ENCODE measurements at places on chromosomes 6 and 20.

GRCh38 chr20:2693286-2694007 lies 867 bp downstream of the EBF4 start:
- peak; percentile 50 for DNase-seq

GRCh38 chr20:31822421-31823330 lies 3.5 kb downstream of the MYLK2 start:
- peak; percentile 83 for DNase-seq

DNA sequence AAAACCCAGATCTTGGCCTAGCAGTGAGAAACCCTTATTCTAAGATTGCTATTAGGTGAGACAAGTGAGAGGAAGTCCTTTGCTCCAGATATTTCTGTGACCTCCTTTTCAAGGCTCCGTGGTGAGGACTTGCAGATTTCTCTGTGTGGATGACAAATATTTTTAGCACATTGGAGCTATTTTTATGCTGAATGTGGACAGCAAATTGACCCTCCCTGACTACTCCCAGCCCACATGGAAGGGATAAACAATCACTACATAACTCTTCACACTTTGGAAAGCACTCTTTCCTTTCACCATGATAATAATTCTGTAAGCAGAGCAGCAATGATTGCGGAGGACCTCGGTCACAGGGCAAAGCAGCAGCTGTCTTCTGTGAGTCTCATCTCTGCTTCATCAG lies 88.0 kb upstream of the ADGRF1 start:
- DNase-seq = no peak

- DNase-seq = no peak
These were observed 70.6 kb downstream of the VEGFA start for GRCh38 chr6:43840490-43841218.

- DNase-seq = no peak
These were observed 1.4 kb upstream of the RAET1G start for GRCh38 chr6:149924206-149924932.

DNA sequence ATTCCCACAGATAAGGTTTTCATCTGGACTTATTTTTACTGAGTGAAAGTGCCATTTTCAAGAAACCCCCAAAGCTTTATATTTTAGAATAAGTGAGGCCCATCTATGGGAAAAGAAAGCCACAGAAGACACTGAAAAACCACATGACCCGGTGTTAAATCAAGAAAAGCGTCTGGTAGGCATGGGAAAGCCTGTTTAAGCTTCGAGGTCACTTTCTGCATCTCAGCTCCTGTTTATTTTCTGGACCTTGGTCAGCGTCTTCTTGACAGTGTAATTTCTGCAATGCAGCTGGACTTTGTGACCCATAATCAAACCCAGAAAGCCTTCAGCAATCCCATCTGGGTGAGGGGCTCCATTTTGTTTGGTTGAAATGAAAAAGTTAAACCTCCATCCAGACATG lies 59.6 kb upstream of the NEDD9 start:
- no peak for DNase-seq

GRCh38 chr6:155158030-155158843 lies 105.6 kb upstream of the CLDN20 start:
- DNase-seq = no peak

GRCh38 chr6:44650947-44651346 lies 263.4 kb downstream of the CDC5L start:
- DNase-seq = no peak

GRCh38 chr6:145235207-145235606 lies 500.1 kb downstream of the EPM2A start:
- no peak for DNase-seq

DNA sequence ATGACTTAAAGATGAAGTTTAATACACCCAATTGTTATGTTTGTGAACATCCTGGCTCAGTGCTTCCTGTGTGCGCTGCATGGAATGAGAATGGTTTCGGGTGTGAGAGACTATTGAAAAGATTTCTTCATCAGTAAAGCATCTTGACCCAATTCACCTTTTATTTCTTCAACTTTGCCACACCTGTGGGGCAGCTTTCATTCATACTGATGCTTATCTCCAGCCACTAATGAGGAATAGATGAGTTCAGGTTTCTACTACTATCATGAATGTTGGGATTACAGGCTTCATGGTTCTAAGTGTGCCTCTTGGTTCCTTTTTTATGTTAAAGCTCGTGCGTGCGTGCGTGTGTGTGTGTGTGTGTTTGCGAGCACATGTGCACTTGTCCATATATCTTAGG lies 373.7 kb upstream of the SOX4 start:
- DNase-seq = no peak

DNA sequence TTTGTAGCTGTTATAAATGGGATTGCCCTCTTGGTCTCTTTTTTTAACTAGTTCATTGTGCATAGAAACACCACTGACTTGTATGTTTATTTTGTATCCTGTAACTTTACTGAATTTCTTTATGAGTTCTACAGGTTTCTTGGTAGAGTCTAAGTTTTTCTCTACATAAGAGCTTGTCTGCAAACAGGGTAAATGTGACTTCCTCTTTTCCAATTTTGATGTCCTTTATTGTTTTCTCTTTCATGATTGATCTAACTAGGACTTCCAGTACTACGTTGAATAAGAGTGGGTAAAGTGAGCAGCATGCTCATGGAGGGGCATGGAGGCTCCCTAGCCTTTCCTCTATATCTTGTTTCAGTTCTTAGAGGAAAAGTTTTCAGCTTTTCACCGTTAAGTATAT lies 3.0 kb upstream of the WFDC10A start:
- no peak for DNase-seq

- no peak for DNase-seq
These were observed 49.0 kb upstream of the TAGAP start for GRCh38 chr6:159093609-159094443.

DNA sequence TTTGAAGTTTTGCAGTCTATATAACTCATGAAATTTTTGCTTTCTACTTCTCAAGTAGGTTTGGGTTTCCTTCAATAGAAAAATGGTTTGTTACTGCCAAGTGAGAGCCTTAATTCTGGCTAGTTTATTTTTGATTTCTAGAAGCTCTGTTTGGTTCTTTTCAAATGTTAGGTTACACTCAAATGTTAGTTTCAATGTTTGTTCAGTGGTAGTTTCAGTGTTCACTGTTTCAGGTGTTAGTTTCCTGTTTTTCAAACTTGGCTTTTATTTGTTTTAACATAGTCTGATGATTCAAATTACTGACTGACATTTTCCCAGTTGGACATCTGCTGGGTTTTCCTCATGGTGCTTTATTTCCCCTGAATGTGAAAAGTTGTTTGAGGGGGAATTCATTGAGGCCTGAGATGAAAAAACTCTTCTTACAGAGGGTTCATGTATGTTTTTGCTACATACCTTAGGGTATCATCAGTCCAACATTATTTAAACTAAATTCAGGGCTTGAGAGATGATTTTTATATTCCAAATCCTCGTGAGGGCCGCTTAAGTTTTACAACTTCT lies 189.0 kb downstream of the JARID2 start:
- DNase-seq = no peak

DNA sequence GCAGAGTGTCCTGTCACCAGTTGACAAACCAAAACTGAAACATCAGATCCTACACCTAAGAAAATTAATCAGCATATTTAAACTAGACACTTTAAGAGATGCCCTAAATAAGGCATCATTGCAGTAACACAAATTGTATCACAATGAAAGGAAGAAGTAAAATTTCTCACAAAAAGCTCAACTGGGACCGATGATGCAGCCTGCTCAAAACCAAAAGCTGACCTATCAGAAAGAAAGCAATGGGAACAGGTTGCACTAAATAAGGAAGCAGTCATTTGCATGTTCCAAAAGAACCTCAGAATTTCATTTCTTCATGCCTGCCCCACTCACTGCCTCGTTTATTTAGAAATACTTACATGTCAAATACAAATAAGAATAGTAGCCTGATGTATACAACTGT lies 12.1 kb downstream of the HIVEP2 start:
- no peak for DNase-seq

DNA sequence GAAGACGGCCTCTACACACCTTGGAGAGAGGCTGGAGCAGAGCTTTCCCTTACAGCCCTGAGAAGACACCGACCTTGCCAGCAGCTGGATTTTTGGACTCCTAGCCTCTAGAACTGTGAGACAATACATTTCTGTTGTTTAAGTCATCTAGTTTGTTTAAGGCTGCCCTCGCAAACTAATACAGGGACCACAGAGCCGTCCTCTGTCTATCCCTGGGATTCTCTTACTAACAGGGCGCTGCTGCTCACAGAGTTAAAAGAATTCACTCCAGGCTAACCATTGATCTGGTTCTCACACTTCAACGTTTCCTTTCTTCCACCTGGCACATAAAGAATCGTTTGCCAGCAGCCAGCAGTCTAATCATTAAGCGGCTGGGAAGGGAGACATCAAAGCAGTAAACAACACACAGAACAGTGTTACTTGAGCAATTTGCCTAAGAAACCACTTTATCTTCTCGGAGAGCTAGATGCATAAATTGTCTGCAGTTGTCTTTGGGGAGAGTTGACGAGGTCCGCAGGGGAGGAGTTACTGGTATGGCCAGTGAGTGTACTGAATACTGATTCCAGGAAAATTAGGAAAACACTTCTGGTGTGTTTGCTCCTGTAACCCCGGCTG lies 103.5 kb upstream of the AKAP12 start:
- no peak for DNase-seq

DNA sequence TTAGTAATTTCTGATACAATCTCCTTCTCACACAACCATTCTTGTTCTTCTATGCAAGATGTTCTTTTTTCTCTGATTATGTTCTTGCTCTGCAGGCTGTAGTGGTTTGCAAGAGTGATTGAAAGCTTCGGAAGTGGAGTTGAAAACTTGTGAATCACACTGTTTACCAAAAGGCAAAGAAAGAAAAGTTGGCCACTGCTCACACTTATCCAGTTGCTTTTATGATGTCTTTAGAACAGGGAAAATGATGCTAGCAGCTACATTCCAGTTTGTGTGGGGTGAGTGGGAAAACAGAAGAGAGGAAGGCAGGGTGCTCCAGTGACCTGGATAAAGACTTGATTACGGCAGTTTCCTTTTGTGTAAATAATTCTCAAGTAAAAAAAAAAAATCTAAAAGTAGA lies 583.3 kb downstream of the TENT5A start:
- DNase-seq = no peak

DNA sequence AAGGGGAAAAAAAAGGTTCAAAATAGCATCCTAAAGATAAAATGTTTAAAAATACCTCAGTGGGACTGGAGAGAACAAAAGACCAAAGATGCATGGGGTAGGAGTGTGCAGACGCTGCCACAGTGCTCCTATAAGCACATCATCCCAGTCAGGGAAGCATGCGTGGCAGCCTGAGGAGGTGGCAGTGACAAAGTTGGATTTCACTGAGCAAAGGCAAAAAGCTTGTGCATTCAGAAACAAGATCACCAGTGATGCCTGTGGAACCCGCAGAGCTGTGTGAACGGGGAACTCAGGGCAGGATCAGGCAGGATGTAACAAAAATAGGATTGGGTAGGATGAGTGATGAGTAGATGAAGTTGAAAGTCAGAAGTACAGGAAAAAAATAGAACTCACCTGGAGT lies 116.1 kb downstream of the RIMS1 start:
- DNase-seq = no peak

GRCh38 chr6:168905451-168906090 lies 348.1 kb downstream of the THBS2 start:
- DNase-seq = no peak

- no peak for DNase-seq
These were observed 4.7 kb downstream of the SRSF3 start for GRCh38 chr6:36598739-36599318.

DNA sequence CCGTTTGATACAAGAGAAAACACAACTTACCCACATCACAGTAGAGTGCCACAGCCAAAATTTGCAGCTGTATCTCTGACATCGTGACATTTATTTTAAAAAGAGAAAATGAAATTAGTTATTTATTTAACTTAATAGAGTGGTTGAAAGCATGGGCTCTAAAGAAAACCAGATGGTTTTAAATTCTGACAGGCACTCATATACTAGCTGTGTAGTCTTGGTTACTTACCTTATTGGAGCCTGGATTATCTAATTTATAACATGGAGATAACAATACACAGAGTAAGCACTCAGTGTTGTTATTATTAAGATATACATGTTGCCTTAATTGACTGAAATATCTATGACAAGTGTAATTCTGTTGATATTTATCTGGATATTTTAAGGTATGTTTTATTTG lies 334.9 kb downstream of the GRIK2 start:
- no peak for DNase-seq

GRCh38 chr6:16800341-16800740 lies 39.1 kb upstream of the ATXN1 start:
- DNase-seq = no peak

DNA sequence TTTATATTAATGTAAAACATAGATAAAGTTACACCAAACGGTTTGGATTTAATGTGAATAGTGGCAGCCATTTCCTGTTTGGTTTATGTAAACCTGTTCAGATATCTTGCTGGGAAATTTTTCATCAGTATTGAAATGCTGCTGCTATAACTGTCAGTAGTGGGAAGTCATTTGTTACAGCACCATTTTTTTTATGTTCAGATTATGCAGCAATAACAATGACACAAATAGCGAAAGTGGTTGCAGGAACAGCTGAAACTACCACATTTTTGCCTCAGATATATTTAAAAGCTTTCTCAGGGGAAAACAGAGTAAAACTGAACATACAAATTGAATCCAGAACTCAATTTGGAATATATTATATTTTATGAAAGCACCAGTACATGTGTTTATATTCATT lies 128.8 kb upstream of the SIM1 start:
- no peak for DNase-seq

- DNase-seq = no peak
These were observed 82.1 kb downstream of the PTPRA start for GRCh38 chr20:2955257-2955970.

DNA sequence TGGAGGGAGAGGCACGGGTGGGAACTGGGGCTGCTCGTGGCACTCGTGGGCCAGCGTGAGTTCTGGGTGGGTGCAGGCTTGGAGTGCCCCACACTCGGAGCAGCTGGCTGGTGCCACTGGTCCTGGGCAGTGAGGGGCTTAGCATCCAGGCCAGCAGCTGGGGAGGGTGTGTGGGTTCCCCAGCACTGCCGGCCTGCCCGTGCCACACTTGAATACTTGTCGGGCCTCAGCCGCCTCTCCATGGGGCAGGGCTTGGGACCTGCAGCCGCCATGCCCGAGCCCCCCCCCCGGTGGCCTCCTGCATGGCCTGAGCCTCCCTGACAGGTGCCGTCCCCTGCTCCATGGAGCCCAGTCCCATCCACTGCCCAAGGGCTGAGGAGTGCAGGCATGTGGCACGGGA lies 207.2 kb downstream of the CD109 start:
- no peak for DNase-seq

GRCh38 chr20:49561256-49561655 lies 6.7 kb downstream of the PTGIS start:
- no peak for DNase-seq

DNA sequence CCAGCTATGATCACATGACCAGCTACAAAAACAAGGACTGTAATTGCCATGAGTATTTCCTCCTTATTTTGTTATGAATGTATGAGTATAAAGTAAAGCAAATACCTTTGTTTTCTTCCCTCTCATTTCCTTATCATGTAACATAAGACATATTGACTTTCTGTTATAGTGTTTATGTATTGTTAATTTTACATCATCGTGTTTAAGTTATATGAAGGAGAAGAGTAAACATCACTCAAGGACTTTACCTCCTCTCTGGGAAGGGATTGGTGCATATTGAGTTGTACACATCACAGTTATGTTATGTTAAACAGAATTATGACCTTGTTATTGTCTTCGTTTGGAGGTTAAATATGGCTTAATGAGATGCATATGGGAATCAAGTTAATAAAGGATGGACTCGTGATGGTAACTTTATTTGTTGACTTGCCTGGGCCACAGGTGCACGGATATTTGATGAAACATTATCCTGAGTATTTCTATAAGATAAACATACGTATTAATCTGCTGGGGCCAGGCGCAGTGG lies 57.3 kb upstream of the CNKSR3 start:
- DNase-seq = no peak

Measured in activated naive CD8-positive, alpha-beta T cell treated with anti-CD3 and anti-CD28 coated beads, Interleukin-2, amount 50 U/mL, for 24 hours (primary cell).